ENCODE measurements at places on chromosomes 2 and 18.

GRCh38 chr2:173414823-173415322 lies 60.2 kb downstream of the CDCA7 start:
- no peak for DNase-seq

GRCh38 chr18:49784427-49785185 lies 28.7 kb downstream of the ACAA2 start:
- DNase-seq, result no peak

GRCh38 chr18:55407191-55407590 lies 180.8 kb downstream of the TCF4 start:
- DNase-seq, result peak; percentile 82

DNA sequence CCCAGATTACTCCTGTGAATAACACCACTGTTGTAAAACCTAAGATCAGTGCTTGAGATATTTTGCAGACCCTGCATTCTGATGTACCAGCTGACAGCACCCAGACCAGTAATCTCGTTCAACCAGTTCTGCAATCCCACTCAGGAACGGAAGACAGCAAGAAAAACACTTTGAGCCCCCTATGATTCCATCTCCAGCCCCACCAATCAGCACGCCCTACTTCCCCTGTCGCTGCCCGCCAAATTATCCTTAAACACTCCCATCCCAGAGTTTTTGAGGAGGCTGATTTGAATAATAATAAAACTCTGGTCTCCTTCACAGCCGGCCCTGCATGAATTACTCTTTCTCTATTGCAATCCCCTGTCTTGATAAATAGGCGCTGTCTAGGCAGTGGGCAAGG lies 173.9 kb upstream of the CDH2 start:
- DNase-seq, result no peak

GRCh38 chr2:30392097-30392496 lies 54.9 kb upstream of the LCLAT1 start:
- DNase-seq, result no peak

DNA sequence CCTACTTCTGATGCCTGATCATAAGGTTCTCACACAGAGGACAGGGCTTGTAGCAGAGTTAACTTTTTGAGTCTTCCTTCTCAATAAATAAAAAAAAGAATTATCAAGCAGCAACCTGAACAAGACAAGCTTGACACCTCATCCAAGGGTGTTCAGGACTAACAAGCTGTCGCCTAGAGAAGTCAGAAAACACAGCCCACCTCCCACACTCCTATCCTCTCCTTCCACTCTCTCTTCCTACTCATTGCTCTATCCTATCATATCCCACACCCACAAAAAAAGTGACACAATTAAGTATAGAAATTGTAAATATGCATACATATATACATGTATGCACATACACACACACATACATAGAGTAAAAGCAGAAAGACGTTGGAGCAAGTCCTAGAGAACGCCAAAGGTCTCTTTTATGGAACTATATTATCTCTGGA lies 5.4 kb downstream of the NBAS start:
- no peak for DNase-seq

DNA sequence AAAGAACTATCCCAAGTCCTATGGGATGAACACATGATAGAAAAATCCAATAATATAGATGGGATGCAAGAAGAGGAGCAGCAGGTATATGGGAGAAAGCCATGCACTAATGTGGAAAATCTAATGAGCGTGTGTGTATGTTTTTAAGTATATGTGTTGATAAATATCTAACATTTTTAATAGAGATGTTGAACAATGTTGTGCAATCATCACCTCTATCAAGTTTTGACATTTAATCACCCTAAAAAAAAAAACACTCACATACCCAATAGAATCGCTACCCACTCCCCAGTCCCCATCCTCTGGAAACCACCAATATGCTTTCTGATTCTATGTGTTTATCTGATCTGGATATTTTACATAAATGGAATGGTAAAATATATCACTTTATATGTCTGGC lies 983.7 kb downstream of the SUCLG1 start:
- DNase-seq, result no peak

DNA sequence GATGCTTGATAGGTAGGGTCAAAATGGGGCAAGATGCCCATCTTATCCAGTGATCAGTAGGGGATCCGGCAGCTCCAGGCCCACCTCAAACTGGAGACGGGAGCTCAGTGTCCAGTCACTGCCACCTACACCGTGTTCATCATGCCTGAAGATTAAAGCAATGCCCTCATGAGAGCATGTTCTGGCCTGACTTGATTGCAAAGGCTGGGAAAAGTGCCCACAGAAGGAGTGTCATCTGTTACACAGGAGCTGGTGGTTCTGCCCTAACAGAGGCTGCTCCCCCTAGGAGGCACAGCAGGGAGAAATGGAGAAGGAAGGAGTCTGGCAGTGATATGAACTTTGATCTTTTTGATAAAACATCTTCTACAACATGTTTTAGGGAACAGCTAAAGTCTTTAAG lies 92.3 kb downstream of the CCBE1 start:
- no peak for DNase-seq

DNA sequence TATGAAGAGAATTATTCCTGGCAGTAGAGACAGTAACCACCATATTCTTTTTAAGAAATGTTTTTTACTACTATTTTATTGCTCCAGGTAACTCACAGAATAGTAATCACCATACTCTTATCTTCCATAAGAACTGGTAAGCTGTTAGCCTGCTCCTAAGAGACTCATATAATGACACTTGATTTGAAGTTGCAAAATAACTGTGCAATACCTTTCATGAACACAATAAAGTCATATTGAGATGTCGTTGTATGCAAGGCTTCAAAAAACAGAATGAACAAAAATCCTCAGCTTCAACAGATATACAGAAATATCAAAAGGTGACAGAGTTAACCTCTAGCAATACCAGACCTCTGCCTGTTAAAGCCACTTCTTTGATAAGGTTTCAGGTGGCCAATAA lies 360.1 kb downstream of the NBAS start:
- DNase-seq, result no peak

- DNase-seq, result no peak
Measured at GRCh38 chr2:127389778-127390435, 2.1 kb upstream of the MAP3K2 start.

DNA sequence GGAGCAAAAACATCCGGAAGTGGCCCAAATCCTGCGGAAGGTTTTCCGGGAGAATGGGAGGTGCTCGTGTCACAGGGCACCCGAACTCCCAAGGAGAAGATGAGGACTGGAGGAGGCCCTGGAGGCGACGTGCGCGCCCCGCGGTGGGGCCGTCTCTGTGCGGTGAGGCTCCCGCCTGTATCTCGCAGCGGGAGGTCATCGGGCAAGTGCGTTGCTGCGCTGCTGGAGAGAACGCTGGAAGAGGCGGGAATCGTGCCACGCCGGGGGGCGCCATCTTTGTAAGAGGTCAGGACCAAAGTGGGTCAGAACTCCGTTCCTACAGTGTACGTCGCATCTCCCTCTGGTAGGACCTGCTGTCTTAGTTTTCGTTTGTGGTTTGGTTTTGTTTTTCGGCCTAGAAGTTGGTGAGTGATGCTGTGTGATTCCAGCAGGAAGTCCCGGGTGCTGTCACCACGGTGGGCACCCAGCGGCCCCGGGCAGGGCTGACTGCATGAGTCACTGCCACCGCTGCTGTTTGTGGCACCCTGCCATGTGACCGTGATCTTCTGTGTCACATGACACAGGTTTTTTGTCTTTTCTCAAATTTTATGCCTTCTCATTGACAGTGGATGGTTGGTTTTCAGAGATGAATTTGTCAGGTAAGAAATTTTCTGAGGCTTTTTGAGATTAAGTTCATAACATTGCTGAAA lies 21.5 kb upstream of the ATP9B start:
- DNase-seq, result no peak

DNA sequence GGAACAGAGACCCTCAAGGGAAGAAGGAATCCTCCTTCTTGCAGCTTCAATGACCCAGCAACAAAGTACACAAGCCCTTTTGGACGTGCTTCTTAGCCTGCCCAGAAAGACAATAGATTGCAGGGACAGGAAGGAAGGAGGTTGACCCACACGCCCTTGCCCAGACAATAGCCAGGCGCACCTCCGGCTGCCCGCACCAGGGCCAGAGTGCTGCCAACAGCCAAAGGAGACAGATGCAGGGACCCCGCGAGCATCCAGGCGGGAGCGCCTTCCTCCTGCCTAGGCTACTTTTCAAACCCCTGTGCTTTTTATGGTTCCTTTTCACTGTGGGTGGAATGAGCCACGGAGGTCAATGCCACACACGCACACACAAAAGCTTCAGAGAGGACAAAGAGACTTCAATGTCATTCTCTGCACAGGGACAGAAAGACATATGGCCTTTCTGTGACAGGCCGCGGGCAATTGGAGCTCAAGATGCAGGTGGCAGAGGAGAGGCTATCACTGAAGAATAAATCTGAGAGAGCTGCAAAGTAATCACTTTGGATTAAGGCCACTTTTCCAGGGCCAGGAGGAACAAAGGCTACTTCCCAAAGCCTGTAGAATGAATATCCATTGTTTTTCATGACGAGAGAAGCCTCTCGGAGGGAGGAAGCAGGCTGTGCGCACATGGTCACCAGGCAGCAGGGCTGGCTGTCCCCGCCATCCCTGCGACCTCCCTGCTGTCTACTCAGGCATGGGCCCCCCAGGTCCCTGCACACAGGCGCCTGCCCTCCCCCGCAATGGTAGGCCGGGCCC lies 300.6 kb downstream of the EIPR1 start:
- DNase-seq, result no peak

- no peak for DNase-seq
Measured at GRCh38 chr2:71783815-71784214, 330.5 kb downstream of the DYSF start.
